ENCODE measurements at places on chromosomes 4 and X.

- DNase-seq = no peak
These were observed 191.4 kb downstream of the MGST2 start for GRCh38 chr4:139857021-139857420.

DNA sequence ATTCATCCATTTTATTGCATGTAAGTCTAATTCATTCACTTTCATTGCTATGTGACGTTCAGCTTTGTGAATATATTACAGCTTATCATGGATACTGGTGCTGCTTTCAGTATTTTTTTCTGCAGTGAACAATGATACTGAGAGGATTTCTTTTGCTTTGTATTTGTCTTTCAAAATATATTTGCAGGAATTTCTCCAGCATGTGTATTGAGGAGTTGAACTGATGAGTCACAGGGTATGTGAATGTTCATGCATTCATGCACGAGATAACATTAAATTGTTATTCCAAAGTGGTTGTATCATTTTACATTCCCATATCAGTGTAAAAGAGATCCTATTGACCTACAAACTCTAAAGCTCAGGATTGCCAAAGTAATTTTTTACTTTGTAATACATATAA, 283.8 kb upstream of the ARSJ start:
- DNase-seq = no peak

GRCh38 chr4:185994750-185995149, 74.2 kb upstream of the TLR3 start:
- no peak for DNase-seq

- DNase-seq = no peak
These were observed 3.1 kb upstream of the SLC26A1 start for GRCh38 chr4:996030-996996.

GRCh38 chr4:76207549-76207948, 6.1 kb downstream of the SCARB2 start:
- no peak for DNase-seq

- DNase-seq = no peak
These were observed 101.8 kb downstream of the RASGEF1B start for GRCh38 chr4:81369886-81370285.

- no peak for DNase-seq
These were observed 6.6 kb downstream of the IBSP start for GRCh38 chr4:87805971-87806370.

DNA sequence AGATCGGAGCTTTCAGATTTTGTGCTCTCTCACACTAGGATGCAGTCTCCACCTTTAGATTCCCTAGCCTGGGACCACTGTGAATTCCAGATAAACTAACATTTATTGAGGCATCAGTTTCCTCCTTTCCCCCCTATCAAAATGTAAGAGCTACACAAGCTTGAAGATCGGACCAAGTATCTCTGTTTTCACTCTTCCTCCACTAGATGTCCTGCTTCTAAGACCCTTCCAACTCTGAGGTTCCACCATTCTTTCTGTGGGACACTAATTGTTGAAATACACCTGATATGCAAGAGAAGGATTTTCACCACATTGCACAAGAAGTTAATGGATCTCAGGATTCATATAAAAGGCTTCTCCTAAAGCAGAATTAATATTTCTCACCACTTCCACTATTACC, 43.0 kb upstream of the PHOX2B start:
- no peak for DNase-seq

All from suprapubic skin (tissue), 4 donors.